ENCODE measurements at places on chromosomes 2 and 18.

- DNase-seq: no peak
These were observed 24.1 kb downstream of the GREB1L start for GRCh38 chr18:21265971-21266673.

GRCh38 chr2:12718711-12719399 is 2.1 kb downstream of the TRIB2 start:
- no peak for DNase-seq

DNA sequence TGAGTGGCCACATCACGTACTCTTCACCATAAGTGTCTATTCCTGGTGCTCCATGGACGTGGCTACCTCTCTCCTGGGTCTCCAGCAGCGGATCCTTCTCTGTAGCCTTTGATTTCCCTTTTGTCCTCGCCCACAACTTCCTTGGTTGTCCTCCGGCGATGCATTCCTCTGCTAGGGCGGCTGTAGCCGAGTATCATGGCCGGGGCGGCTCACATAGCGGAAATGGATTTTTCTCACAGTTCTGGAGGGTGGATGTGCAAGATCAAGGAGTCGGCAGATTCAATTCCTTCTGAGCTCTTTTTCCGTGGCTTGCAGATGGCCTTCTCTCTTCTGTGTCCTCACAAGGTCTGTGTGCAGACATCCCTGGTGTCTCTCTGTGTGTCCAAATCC is 35.7 kb downstream of the ACKR3 start:
- no peak for DNase-seq

GRCh38 chr2:205988274-205988673 is 97.7 kb downstream of the INO80D start:
- peak; percentile 24 for DNase-seq

DNA sequence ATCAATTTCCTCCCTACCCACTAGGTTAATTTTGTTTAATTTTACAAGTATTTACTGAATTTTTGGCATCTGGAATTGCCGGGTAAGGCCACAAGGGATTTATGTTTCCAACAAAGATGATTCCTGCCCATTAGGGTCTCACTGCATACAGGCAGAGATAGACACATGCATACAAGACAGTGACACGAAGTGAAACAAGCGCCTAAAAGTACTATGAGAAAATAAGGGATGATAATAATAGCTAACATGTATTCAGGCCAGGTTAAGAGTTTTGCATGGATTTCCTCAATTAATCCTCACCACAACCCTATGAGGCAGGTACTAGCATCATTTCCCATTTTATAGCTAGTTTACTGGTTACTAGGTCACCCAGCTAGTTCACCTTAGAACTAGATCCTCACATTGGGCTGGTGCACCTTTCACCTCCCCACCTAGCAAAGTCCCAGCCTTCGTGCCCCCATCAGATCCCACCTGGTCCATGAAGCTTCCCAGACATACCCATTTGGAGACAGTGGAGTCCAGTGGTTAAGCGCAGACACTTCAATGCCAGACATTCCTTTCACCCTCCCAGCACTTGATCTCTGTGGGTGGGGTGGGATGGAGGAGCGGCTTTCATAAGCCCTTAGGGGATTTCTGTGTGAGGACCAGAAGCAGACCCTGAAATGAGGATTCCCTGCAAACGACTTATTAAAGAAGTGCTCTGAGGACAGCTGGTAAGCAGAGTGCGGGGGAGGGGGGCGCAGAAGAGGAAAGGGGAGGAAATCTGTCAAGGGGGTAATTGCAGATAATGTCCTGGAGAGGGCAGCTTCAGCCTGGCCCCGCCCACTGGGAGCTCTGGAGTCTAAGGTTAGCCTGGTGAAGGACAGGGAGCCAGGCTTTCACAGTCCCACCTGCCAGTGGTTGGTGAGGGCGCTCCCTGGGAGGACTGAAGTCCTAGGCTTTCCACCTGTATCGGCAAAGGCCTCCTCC is 5.8 kb upstream of the DGUOK start:
- DNase-seq: peak; percentile 83

DNA sequence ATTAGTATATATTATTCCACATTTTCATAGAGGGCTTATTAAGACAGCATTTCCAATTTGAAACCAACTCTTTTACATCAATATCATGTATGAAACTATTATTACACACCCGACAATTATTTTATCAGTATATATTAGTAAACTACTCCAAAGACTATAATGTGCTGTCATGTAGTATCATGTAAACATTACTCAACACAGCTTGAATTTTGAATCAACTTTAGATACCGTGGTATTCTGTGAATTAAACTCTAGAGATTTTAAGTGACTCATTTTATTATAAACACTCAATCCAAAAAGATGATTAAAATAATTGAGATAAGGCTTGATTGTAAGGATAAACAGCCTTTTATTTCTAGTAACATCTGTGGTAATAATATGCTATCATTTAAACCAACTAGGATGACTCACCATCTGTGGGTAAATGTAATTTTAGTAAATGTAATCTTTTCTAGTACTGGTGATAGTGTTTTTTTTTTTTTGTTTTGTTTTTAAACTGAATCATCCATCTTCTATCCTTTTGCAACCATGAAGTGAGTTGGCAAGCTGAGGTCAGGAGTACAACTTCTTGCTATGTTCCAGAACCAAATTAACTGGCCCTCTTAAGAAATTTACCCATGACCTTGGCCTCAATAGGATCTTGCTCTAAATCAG is 144.3 kb upstream of the SMAD7 start:
- DNase-seq: peak; percentile 46

DNA sequence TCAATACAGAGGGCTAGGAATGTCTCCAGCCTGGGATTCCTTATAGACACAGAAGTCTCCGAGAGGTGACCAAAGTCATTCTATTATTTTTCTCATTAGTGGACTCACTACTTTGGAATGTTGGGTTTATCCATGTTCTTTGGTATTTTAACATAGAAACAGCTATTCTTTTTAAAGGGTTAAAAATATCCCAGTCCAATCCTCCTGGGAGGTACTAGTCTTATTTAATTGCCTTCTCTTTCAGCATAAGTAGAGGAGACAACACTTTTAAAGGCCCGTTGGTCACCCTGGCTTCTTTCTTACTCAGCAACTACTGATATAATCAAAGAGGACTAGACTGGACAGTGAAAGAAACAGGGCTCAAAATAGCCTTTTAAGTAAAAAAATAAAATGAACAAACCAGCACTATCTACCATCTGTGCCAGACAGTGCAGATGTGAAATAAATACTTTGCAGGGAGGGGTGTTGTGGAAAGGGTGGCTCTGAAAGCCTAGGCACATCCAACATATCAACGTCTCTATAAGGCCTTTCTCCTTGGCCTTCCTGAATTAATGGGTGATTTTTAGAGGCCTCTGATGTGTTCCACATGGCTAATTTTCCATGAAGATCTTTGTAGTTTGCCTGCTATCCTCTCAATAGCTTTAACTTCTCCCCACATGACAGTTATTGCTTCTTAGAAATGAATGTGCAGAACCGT is 334.4 kb upstream of the THUMPD2 start:
- no peak for DNase-seq

GRCh38 chr2:197248001-197248401 is 62.6 kb downstream of the ANKRD44 start:
- no peak for DNase-seq

DNA sequence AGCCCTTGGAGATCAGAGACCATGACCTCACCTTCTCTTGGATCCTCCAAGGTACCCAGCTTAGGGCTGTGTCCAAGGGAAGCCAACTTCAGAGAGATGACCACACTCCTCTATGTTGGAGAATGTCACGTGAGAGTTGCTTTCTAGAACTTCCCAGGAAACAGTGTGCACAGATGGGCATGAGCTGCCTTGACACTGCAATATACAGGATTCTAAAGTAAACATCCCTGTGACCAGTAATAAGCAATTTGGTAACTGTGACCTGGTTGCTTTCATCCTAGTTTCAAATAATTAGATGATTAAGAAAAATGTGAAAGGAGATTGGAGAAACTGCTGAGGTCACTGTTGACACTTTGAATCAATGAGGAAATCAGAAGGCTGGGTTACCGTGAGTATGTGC is 181.1 kb upstream of the EPAS1 start:
- DNase-seq: no peak

DNA sequence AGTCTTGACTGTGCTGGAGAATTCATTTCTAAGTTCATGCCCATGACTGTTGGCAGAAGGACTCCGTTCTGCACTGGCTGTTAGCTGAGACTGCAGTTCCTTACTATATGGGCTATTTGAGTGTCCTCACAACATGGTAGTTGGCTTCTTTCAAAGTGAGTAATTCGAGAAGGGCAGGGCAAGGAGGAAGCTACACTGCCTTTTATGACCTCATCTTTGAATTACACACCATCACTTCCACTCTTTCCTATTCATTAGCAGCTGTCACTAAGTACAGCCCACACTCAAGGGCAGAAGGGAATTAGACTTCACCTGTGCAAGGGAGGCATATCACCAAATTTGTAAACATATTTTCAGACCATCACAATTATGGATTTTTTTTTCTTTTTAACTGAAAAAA is 55.9 kb upstream of the EPAS1 start:
- DNase-seq: no peak

- DNase-seq: no peak
These were observed 234.0 kb upstream of the RAB12 start for GRCh38 chr18:8375249-8375648.

- DNase-seq: no peak
These were observed 234.9 kb downstream of the TFCP2L1 start for GRCh38 chr2:121049950-121050585.

DNA sequence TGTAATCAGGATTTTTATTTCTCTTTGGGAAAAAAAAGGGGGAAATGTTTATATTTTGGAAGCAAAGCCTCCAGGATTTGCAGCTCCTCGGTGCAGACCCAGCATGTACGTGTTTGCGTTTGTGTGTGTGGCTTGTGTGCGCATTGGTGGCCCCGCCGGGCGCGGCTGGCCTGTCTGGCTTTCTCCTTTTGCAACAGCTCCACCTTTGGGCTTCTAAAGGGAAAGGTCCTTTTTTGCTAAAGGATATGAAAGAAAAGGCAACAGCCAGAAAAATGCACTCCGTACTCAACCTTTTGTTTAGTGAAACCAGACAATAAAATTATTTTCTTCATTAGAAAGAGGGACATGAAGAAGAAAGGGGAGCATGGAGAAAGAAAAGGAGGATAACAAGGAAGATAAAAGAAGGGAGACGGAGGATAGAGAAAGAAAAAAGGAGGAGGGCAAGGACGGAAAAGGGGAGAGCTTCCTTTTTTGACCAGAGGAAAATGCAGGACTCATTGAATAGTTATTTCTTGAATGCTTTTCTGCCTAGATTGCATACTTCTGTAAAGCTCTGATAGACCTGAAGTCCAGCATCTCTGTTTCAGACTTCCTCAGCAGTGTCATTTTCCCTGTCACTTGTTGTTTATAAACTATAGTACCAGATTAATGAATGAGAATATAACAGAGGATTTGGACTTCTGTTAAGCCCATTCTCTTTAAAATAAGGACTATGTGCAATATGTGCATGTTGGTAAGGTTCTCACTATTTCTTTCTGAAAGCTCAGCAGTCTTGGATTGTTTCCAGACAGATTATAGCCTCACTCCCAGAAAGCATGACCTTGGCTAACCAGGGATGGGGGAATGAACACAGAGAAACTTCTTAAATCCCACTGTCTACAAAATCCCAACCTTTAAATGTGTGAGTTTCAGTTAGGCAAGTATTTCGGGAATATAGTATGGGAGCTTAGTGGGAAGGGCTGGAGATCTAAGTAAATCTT is 563.1 kb upstream of the PIK3C3 start:
- peak; percentile 73 for DNase-seq

DNA sequence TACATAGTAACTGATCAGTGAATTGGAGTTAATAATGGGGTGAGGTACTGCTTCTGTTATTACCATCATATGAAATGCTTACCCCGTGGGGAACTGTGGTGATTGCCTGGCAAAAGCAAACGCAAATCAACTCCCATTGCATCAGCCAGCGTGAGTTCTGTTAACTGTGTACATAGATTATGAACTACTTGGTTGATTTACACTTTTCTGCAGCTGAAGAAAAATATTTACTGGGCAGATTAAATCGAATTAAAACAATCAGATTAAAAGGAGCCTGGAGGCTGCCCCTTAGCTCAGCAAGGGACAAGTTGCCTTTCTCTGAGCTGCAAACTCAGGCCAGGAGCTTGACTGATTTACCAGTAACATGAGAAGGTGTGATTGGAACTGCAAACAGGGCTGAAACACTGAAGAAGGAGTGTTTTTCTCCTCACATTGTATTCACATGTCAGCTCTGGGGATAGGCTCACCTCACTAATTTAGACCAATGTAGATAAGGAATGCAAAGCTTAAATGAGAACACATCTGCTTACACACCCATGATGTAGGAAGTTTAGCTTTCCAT is 220.1 kb downstream of the OSR1 start:
- no peak for DNase-seq

GRCh38 chr2:233061591-233062450 is 1.7 kb downstream of the INPP5D start:
- DNase-seq: peak; percentile 80

GRCh38 chr2:101119431-101119830 is 31.8 kb downstream of the TBC1D8 start:
- no peak for DNase-seq

GRCh38 chr2:63665091-63665490 is 76.3 kb downstream of the MDH1 start:
- DNase-seq: no peak

GRCh38 chr2:207254591-207255464 is 89.1 kb upstream of the KLF7 start:
- peak; percentile 91 for DNase-seq

- no peak for DNase-seq
These were observed 319.5 kb upstream of the NXPH2 start for GRCh38 chr2:139099721-139100120.

GRCh38 chr18:78912844-78913243 is 66.8 kb upstream of the SALL3 start:
- DNase-seq: no peak

DNA sequence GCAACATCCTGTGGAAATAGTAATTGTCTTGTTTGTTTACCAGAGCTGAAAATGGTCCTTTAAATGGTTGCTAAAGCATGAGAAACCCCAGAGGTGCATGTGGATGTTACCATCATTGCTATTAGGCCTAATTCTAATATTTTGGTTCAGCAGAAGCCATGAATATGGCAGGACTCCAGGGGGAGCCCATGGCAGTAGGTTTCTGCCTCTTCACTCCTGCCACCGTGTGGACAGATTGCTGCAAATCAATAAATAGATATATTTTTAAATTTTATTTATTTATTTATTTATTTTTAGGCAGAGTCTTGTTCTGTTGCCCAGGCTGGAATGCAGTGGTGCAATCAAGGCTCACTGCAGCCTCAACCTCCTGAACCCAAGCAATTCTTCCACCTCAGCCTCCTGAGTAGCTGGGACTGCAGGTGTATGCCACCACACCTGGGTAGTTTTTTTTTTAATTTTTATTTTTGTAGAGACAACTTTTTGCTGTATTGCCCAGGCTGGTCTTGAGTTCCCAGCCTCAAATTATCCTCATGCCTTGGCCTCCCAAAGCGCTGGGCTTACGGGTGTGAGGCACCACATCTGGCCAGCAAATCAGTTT is 54.9 kb upstream of the CAPN13 start:
- peak; percentile 91 for DNase-seq

Measured in hematopoietic multipotent progenitor cell treated with erythropoietin and hydrocortisone succinate and interleukin-3 and kit ligand, for 4 days (in vitro differentiated cells).